H7 (cell line): ENCODE measurements at places on chromosomes 6 and 20.

DNA sequence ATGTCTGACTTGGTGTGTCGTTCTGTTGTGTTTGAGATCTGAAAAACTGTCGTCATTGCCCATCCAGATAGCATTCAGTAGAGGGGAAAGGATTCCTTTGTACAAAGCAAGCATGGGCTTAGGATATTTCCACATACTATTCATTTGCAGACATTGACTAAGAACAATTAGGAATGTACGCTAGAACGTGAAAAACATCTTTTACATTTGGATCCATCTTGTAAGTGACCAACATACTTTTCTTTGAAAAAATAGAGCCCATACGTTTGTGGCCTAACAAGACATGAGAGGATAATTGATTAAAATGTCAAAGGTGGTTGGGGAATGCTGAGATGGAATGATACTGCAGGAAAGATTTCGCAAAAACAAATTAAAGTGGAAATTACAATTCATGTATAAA lies 225.8 kb upstream of the QKI start:
- DNase-seq, result no peak

GRCh38 chr6:127812985-127813698 lies 87.7 kb downstream of the THEMIS start:
- DNase-seq, result no peak

- DNase-seq, result peak; percentile 42
Measured at GRCh38 chr6:88141561-88142296, 24.4 kb downstream of the CNR1 start.

GRCh38 chr20:59525500-59526241 lies 78.7 kb upstream of the PHACTR3 start:
- peak; percentile 83 for DNase-seq

DNA sequence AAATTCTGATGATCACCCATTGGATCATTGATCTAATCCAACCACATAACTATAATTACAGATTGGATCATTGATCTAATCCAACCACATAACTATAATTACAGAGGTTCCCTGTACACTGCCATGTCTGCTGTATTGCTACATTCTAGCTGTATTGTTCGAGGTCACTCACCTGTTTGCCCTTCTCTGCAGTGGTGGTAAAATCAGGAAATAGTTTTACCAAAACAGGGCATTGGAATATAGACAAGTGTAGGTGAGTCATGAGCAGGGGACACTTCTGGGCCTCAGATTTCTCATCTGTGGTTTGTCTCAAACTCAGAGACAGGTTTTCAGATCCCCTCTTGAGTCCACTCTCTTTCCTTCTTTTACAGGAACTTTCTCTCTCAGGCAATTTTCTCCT lies 9.0 kb upstream of the AFDN start:
- no peak for DNase-seq

GRCh38 chr20:3330046-3330741 lies 77.3 kb downstream of the DNAAF9 start:
- DNase-seq, result no peak

DNA sequence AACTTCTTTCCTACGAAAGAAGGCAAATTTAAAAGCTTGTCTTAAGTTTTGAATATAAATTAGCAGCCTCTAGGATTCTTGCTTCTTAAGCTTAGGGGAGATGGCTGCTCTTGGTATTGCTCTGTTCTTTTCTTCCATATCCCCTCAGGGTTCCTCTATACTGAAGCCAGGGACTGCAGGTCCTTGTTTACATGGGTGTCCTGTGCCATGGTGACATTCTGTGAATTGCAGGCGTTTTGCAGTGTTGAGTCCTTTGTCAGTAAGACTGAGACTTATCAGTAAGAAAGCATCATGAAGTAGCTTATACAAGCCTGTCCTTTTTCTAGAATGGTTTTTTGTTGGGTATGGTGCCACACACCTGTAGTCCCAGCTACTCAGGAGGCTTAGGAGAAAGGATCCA lies 147.8 kb downstream of the ARID1B start:
- no peak for DNase-seq

- DNase-seq, result no peak
Measured at GRCh38 chr6:136236466-136237293, 13.4 kb downstream of the MTFR2 start.

- no peak for DNase-seq
Measured at GRCh38 chr20:53444401-53445149, 149.1 kb downstream of the ZNF217 start.

DNA sequence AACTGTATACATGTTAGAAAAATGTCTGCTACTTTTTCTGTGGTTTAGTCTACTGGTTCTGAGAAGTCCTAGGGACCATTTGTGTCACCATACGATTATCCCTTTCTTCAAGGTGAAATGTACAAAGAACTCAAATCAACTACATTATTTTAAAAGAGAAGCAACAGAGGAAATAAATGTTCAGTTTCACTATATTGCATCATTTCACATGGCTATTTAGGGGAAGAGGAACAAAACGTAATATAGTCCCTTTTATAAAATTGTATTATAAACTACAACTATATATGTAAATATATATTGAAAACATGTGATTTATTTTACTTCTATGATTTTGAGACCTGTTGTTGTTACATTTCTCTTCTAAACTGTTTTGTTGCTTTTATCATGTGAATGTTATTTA lies 1308.0 kb downstream of the EPHA7 start:
- no peak for DNase-seq

GRCh38 chr6:31180500-31180899 lies 10.0 kb upstream of the POU5F1 start:
- peak; percentile 93 for DNase-seq

- no peak for DNase-seq
Measured at GRCh38 chr6:25476126-25476525, 175.9 kb upstream of the SCGN start.

- no peak for DNase-seq
Measured at GRCh38 chr6:165774903-165775601, 112.0 kb upstream of the PDE10A start.

GRCh38 chr6:5498579-5498899 lies 237.2 kb downstream of the FARS2 start:
- DNase-seq, result no peak

DNA sequence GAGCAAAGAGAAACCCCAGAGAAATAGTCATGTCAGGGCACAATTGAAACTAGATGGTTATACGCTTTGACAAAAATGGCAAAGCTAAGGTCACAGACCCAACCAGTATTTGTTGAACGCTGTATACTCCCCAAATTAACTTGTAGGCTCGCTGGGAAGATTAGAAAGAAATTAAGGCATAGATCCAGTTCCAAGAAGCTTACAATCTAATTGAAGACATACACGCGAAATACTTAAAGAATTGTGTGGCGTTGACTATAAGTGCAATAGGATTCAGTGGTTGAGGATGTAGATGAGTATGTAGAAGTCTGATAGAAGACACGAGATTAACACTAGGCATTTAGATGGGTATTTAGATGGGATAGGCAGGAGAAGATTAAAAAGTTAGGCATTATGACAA lies 525 bp downstream of the FAM229B start:
- no peak for DNase-seq

- DNase-seq, result no peak
Measured at GRCh38 chr6:106536851-106537250, 92.4 kb downstream of the RTN4IP1 start.

DNA sequence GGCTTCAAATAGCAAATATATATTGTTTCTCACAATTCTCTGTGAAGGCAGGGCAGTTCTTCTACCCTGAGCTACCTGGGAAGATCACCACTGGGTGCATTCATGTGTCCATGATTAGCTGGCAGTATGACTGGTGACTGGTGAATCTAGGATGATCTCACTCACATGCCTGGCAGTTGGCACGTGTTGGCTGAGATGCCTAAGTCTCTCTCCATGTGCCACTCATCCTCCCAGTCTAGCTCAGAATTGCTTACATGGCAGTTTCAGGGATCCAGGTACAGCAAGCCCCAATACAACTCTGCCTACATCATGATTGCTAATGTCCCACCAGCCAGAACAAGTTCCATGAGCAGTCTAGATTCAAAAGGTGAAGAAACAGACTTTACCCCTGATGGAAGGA lies 346.8 kb upstream of the CNR1 start:
- DNase-seq, result no peak

DNA sequence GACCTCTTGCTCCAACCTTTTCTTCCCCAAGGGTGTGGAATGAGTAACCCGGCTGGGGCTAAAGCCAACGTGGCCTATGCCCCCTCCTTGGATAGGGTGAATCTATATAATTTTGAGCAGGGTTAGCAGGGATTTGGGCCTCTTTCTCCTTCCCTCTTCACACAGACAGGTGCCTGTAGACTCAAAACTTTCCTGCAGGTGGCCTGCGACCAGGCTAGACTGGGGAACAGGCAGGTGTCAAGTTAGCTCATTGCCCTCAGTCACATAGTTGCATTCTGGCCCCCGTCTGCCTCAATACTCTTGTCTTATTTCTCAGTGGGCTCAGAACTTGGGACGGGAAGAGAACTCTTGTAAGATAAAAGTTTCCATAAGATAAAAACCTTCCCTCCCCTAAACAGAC lies 243.0 kb downstream of the ATXN1 start:
- DNase-seq, result peak; percentile 22

- no peak for DNase-seq
Measured at GRCh38 chr20:44584162-44584561, 1.8 kb downstream of the PKIG start.

GRCh38 chr6:37202788-37203491 lies 33.0 kb downstream of the PIM1 start:
- DNase-seq, result no peak

DNA sequence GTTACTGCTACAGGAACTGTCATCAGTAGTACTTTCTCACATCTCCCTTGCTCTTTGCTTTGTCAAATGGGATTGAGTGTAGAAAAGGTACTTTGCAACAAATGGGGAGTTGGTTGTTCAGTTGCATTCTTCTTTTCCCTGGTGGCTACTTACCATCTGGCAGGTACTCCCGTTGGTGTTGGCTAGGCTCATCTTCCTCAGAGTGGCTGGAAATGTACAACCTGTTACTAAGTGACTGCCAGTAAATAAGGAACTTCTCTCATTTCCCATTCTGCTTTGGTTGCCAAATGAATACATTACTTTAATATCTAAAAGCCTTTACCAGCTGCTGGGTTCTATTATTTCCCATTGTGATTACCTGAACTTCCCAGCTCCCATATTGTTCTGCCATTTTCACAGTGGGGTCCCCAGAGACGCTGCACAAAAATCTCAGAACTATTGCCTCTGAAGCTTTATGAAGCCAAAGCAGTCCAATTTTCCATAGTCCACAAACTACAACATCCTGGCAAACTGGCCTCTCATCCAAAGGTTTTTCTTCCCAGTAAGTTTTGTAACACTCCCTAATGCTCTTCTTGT lies 229.7 kb upstream of the HTR1E start:
- no peak for DNase-seq

DNA sequence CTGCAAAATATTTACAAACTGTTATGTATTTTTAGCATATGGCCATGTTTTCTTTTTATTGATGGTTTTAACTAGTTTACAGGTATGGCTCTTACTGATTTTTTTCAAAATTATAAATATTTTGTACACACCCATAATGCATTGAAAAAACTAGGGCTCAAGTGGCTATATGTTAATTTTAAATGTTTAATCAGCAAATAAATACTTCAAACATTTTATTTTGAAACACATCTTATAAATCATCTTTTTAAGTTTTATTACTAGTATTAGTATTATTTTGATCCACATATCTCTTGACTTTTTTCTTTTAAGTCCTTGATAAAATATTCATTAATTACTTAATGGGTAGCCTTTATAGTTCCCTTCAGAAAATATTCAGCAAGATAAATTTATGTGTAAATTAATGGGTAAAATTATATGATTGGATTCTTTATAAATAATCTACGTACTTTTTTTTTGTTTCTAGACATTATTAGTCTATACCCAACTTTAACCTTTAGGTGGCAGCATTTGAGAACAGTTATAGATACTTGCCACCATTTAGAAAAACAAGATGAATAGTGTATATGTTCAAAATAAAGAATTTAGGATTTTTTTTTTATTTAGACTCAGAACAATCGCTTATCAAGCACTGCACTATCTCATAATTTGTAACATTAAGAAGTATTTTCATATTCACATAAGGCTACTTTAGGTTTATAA lies 241.9 kb downstream of the ADGRB3 start:
- peak; percentile 6 for DNase-seq

DNA sequence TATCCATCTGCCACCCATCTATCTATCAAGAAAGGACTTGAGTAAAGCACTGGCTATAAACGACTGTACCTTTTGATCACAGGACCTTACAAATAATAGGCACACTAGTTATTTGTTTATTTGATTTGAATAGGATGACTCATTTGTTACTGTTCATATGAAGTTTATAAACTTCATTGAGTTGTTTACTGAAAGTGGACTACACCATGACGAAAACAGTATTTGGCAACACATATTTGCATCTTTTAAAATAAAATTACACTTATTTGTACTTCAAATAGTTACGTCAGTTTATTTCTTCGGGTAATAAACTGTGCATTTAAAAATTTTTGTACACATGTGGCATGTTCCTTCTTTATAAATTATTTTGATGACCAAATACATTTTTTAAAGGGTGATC lies 133.0 kb downstream of the OGFRL1 start:
- no peak for DNase-seq

DNA sequence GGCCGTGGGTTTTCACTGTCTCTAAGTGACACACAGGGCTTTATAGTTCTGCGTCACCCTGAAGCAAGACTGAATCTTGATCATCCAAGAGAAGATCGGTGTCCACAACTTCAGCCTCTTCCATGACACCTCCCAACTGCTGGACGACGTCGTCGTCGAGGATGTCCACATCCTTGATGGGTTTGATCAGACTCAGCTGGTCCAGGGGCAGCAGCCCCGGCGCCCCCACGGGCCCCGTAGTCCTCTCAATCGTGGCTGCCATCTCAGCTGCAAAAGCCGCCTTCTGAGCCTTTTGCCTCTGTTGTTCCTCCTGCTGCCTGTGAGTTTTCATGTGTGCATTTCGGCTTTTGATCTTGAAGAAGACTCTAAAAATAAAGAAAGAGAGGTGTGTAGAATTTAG lies 10.6 kb upstream of the MRPS10 start:
- DNase-seq, result no peak

DNA sequence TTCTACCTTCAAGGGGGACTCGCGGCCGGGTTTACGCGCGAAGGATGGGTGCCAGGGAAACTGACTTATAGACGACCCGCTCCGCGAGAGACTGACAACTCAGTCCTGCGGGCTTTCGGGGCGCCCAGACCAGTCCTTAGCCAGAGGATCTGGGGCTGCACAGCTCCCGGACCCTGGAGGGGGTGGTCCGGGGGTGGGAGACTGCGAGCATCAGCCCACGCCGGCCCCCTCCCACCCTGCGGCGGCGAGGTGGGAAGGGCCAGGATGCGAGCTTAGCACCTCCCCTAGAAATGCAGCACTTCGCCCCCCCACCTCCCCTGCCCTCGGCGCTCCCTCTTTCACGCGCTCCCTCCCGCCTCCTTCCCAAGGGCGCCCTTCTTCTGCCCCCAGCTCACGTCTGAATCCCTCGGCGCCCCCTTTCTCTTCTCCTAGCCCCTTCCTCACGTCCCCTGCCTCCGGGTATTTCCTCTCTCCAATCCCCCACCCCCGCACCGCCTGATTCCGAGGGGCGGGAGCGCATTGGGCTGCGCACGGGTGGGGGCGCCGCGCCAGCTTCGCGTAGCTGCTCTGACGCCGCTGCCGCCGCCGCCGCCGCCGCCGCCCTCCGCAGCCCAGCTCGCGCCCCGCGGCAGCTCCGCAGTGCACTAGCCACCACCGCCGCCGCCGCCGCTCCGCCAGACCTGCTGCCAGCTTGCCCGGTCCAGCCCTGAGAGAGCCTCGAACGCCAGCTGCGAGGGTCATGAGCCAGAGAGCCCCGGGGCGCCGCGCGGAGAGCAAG lies at the start of gene SLC32A1:
TSS of gene SLC32A1 (plus strand) at position 639 of the 778 bp plus-strand sequence. CDS start 239 bp downstream, outside the sequence.
- peak; percentile 88 for DNase-seq
